Sciatic nerve (tissue), 2 donors: ENCODE measurements at places on chromosomes 5 and 9. TPM values are rescaled to one million over a fixed set of nuclear protein-coding genes. Genes with fewer than 3 reads are reported as not detected.

DNA sequence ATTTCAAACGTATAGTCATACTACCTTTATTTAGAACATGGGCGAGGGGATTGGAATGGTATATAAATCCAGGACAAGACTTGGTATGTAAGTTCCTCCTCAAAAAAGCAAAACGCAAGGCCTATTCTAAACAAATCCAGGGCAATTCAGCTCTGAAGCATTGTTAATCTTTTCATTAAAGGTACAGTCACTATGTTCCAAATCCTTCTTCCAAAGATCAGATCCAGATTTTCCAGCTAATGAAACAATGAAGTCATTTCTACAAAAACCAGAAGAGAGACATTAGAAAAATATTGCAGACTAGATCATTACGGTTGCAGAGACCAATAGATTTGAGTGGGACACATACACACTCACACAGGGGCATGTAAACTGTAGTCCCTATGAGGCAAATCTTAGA is 116.1 kb upstream of the BNC2 start:
- DNase-seq, result no peak

GRCh38 chr5:86030753-86031152 is 587.0 kb upstream of the COX7C start:
- DNase-seq, result no peak

GRCh38 chr5:41843456-41844370 is 26.5 kb downstream of the OXCT1 start:
- no peak for DNase-seq

DAB2 gene
- 151 TPM for total RNA-seq
